Spinal cord (tissue), 10 donors: ENCODE measurements at places on chromosomes 3 and 15. TPM values are rescaled to one million over a fixed set of nuclear protein-coding genes. Genes with fewer than 3 reads are reported as not detected.

PCSK6 gene
- 12.3 TPM for total RNA-seq

ANKDD1A gene
- total RNA-seq: 9.8 TPM

CPB1 gene
- total RNA-seq: 0.17 TPM

INSYN1 gene
- total RNA-seq: 24.2 TPM

LRTM1 gene
- total RNA-seq: not detected

ATP13A5 gene
- total RNA-seq: 1.5 TPM

SLC9C1 gene
- 0.72 TPM for total RNA-seq

KBTBD12 gene
- total RNA-seq: 1.8 TPM

ITGA11 gene
- 18.7 TPM for total RNA-seq

FBXO40 gene
- 0.06 TPM for total RNA-seq

MOBP gene
- 433 TPM for total RNA-seq

PAK6 gene
- 5.0 TPM for total RNA-seq

OR5K2 gene
- total RNA-seq: not detected

LRRC31 gene
- 0.50 TPM for total RNA-seq

SEMA3F gene
- total RNA-seq: 9.1 TPM

GOLGA8G gene
- total RNA-seq: not detected

RHCG gene
- total RNA-seq: 0.44 TPM

TLR9 gene
- total RNA-seq: 0.11 TPM

SAXO2 gene
- 5.9 TPM for total RNA-seq

SLC12A1 gene
- 1.9 TPM for total RNA-seq

CD86 gene
- total RNA-seq: 3.6 TPM

SLC7A14 gene
- 8.2 TPM for total RNA-seq

SLC6A6 gene
- total RNA-seq: 14.3 TPM

CCK gene
- total RNA-seq: 17.5 TPM

ACP3 gene
- 1.5 TPM for total RNA-seq

LYSMD4 gene
- 17.7 TPM for total RNA-seq

APBA2 gene
- 72.6 TPM for total RNA-seq

PLEKHO2 gene
- total RNA-seq: 17.5 TPM

PLCL2 gene
- total RNA-seq: 57.5 TPM

TRIM42 gene
- total RNA-seq: not detected

CD47 gene
- 232 TPM for total RNA-seq

ARPP21 gene
- total RNA-seq: 41.0 TPM

LNP1 gene
- total RNA-seq: 10.7 TPM

MME gene
- total RNA-seq: 7.5 TPM

CAND2 gene
- 10.3 TPM for total RNA-seq

MESP1 gene
- total RNA-seq: 5.1 TPM

DHFR2 gene
- total RNA-seq: 15.0 TPM

PRRT3 gene
- 4.0 TPM for total RNA-seq

CADPS gene
- total RNA-seq: 251 TPM

CLRN1 gene
- not detected for total RNA-seq

ILDR1 gene
- 0.11 TPM for total RNA-seq

SLC2A2 gene
- not detected for total RNA-seq

SAMD7 gene
- total RNA-seq: not detected

NR1I2 gene
- 0.50 TPM for total RNA-seq

NDN gene
- 117 TPM for total RNA-seq

ZBTB11 gene
- total RNA-seq: 39.2 TPM

CPNE9 gene
- total RNA-seq: 6.3 TPM

PIGBOS1 gene
- 6.7 TPM for total RNA-seq

HDC gene
- total RNA-seq: 3.5 TPM

C3orf85 gene
- total RNA-seq: not detected

DZIP3 gene
- total RNA-seq: 67.9 TPM

LCTL gene
- total RNA-seq: 0.10 TPM

SNRPN gene
- 482 TPM for total RNA-seq
